NK-92 treated with Interleukin-12 subunit alpha and Interleukin-12 subunit beta, amount 100 ng/mL, for 24 hours (cell line): ENCODE measurements at places on chromosomes 7 and 10.

DNA sequence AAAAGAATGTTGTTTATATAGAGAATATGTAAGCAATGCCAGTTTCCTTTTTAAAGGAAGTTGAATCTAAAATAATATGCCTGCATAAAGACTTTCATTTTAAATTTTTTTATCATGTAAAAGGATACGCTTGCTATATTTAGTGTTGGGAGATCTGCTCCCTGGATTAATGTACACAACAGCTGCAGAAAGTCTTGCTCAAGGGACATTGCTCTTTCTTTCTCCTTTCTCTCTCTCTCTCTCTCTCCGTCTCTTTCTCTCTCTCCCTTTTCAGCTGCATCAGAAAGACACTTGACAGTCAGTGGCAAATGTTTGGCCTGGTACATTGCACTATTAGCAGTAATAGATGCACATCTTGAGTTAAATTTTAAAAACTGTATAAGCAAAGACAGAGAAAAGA is 739 bp downstream of the MYPN start:
- no peak for DNase-seq

GRCh38 chr7:142693911-142694310 is 55.4 kb upstream of the PRSS1 start:
- no peak for DNase-seq

DNA sequence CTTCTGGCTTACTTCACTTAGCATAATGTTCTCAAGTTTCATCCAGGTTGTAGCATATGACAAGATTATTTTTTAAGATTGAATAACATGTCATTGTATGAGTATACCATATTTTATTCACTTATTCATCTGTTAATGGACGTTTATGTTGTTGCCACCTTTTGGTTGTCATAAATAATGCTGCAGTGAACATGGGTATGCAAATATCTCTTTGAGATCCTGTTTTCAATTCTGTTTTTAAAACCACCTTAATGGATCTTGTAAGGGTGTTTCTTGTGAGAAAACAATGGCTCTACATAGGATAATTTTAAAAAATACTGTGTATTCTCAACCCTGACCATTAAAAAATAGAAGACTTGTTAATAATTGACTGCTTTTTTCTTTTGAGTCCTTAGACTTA is 290.7 kb upstream of the TMEM229A start:
- DNase-seq, result no peak

DNA sequence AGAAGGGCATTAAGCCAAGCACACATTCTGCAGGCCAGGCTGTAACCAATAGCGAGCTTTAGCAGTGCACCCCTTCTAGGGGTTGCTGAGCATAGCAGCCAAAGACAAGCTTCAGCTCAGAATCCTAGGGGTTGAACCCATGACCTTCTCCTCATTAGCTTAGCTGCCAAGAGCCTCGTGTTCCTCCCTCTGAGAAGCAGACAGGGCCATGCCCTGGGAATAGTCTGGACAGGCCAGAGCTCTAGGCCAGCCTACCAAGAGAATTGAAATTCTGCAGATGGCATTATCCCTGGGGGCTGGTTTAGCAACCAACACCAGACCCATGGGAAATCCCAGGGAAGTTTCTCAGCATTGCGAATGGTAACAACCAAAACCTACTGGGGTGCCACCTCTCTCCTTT is 77.2 kb downstream of the PLXNA4 start:
- DNase-seq, result no peak

- no peak for DNase-seq
These were observed 563.3 kb upstream of the SORCS1 start for GRCh38 chr10:107727767-107728317.

GRCh38 chr10:23438547-23439451 is at the start of gene OTUD1:
OTUD1 (plus strand) TSS chr10:23439075; CDS start chr10:23439458, 383 bp downstream.
- peak; percentile 66 for DNase-seq

- no peak for DNase-seq
These were observed 3.6 kb downstream of the ZEB1 start for GRCh38 chr10:31322647-31323046.

DNA sequence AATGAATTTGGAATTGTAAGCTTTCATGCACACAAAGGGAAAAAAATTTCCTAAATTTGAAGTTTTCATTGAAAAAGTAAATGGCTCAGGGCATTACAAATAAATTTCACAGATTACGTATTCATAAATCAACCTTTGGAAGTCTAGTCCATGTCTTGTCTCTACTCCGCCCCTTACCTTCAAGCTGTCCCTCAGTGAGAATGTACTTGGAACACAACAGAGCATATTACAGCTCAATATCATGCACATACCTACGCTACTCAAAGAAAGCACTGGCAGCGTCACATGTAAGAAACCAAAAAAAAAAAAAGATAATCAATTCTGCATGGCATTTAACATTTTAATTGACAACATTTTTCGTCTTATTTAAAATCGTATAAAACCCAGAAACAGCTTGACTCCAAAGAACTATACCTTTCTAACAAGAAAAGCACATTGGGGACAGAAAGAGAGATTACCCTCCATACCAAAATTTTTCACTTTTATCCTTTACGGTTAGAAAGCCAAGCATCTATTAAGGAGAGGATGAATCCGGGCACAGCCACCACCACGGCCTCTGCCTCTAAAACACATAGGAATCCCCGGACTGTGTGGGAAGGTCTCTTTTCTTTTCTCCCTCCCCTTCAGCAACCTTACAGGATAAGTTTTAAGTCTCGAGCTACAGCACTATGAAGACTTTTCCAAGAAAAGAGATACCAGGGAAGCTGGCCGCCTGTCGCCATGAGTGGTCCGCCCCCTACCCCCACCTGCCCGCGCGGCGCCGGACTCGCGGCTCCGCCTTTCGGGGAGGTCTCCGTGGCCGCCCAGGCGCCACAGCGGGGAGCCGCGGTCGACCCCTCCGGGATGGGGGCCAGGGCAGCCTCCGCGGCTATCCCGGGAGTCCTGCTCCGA is 1.1 kb downstream of the JMJD1C start:
- DNase-seq, result no peak

DNA sequence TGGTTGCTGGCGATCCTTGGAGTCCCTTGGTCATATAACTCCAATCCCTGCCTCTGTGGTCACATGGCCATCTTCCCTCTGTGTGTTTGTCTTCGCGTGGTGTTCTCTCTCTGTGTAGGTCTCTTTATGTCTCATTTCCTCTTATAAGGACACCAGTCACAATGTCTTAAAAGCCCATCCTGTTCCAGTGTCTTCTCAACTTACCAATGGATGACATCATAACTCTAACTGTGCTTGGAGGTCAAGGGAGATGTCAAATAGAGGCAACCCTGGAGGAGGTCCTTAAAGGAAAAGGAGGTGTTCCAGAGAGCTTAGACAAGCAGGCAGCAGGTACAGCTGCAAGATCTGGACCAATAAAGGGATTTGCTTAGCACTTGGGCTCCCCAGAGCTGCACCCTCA is 143.0 kb downstream of the BUB3 start:
- no peak for DNase-seq

- no peak for DNase-seq
These were observed 1.8 kb downstream of the PPIF start for GRCh38 chr10:79349072-79349491.

DNA sequence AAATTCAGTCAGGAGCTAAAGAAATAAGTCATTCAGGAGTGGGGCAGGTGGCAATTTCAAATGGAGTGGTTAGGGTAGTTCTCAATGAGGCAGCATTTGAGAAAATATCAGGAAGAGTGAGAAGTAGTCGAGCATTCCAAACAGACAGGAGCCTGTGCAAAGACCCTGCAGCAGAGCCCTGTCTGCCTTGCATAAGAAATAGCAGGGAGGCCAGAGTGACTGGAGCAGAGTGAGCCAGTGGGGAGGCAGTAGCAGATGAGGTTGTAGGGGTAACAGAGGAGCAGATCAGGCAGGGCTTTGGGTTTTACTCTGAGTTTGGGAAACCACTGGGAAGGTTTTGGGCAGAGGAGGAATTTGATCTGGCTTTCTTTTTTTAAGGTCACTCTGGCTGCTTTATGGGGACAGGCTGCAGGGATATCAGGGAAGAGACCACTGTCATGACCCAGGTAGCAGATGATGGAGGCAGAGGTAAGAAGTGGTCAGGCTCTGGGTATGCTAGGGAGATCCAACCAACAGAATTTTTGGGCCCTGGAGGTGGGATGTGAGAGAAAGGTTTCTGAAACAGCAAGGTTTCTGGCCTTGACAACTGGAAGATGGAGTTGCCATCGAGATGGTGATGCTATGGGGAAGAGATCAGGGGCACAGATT is 1.3 kb upstream of the BLVRA start:
- DNase-seq, result no peak

DNA sequence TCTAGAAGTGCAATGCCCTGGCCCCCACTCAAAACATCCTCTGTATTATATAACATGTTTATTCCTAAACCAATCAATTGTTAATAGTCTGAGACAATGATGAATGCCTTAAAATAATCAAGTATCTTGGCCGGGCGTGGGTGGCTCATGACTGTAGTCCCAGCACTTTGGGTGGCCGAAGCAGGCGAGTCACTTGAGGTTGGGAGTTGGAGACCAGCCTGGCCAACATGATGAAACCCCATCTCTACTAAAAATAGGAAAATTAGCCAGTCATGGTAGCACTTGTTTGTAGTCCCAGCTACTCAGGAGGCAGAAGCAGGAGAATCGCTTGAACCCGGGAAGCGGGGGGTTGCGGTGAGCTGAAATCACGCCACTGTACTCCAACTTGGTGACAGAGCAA is 29.4 kb upstream of the CACNA2D1 start:
- no peak for DNase-seq

GRCh38 chr7:100545360-100546128 is 6.5 kb downstream of the AGFG2 start:
- DNase-seq, result peak; percentile 74

GRCh38 chr7:112022128-112022527 is 184.1 kb downstream of the DOCK4 start:
- no peak for DNase-seq

DNA sequence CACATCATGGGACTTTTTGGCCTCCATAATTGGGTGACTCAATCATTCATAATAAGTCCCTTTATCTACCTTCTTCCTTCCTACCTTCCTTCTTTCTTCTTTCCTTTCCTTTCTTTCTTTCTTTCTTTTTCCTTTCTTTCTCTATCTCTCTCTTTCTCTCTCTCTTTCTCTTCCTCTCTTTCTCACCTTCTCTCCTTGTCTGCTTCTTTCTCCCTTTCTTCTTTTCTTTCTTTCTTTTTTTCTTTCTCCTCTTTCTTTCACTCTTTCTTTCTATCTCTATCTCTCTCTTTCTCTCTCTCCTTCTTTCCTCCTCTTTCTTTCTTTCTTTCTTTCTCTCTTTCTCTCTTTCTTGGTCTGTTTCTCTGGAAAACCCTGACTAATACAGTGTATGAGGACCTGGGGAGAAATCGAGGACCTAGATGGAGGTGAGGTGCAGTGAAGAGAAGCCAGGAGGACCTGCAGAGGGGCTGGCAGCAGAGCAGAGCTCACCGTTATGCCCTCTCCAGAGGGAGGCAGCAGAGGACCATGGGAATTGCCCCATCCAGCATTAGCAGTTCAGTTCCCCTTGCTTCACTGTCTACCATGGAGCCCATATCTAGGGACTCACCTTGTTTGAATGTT is 52.7 kb upstream of the BTRC start:
- DNase-seq, result peak; percentile 5

DNA sequence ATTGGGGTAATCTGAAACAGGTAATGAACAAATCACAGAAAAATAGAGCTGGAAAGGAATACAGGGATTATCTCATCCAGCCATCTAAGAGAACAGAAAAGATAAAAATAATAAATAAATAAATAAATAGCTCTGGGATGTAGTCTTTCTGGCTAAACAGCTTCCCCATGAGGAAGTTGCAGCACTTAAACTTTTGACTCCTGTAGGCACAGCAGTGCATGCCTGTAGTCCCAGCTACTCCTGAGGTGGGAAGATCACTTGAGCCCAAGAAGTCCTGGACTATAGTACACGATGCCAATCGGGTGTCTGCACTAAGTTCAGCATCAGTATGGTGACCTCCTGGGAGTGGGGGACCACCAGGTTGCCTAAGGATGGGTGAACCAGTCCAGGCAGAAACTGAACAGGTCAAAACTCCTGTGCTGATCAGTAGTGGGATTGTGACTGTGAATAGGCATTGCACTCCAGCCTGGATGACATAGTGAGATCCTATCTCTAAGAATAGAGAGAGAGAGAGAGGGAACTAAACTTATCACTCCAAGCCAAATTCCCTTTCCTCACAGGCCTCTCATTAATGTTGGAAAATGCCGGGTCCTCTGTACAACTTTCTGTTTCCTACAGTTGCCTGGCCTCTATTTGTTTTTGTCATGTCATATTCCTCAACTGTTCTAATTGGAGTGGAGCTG is 61.7 kb upstream of the CDK13 start:
- no peak for DNase-seq

- no peak for DNase-seq
These were observed 121.4 kb downstream of the RNF133 start for GRCh38 chr7:122577449-122578003.

DNA sequence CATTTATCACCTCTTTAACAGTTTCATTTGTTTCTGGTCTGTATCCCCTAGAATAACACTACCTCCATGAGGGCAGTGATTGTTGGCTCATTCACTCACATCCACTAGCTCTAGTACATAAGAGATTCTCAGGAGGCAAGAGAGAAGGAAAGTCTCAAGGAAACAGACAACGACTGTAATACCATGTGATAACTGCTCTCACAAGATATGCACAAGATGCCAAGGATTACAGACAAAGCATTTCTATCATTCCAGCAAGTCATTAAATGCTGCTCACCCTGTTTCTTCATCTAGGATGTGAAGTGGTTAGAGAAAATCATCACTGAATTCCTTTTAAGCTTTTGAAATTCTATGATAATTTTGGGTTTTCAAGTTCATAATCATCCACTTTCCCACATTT is 115.3 kb downstream of the HIBADH start:
- DNase-seq, result no peak

DNA sequence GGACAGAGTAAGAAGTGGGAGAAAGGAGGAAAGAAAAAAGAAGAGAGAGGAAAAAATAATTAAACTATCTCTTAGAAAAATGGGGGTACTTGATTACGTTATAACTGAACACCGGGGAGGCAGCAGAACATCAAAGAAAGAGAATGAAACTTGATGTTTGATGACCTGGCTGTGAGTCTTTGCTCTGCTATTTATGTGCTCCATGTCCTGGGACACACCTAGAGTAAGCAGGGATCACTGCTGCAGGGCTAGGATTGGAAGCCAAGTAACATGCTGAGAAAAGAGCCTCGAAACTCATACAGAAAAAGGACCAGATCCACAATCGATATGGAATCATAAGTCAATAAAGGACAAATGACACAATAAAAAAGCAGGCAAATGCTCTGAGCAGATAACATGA is 56.7 kb upstream of the COL13A1 start:
- no peak for DNase-seq

DNA sequence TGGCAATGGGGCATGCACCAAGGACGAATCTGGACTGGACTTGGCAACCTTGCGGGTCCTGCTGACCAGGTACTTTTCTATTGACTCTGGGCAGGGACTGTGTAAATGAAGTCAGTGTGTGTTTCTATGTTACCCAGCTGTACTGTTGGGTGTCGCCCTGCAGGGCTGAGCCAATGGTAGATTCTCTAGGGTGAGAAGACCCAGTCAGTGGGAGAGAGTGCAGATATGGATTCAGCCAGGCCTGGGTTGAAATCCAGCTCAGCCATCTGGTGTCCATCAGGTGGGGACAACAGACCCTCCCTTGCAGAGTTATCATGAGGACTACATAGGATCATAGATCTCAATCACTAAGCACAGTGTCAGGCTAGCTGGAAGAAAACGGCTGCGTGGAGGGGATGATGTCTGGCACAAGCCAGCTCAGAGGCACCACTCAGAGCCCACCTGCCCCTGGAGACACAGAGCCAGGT is 4.9 kb upstream of the PPIF start:
- DNase-seq, result no peak

GRCh38 chr7:123929107-123929506 is 4.1 kb downstream of the SPAM1 start:
- DNase-seq, result no peak

- DNase-seq, result no peak
These were observed 86.0 kb upstream of the ARID5B start for GRCh38 chr10:61815496-61815895.
